Activated CD4-positive, alpha-beta memory T cell treated with anti-CD3 and anti-CD28 coated beads for 36 hours (primary cell): ENCODE measurements at places on chromosomes 4 and X.

DNA sequence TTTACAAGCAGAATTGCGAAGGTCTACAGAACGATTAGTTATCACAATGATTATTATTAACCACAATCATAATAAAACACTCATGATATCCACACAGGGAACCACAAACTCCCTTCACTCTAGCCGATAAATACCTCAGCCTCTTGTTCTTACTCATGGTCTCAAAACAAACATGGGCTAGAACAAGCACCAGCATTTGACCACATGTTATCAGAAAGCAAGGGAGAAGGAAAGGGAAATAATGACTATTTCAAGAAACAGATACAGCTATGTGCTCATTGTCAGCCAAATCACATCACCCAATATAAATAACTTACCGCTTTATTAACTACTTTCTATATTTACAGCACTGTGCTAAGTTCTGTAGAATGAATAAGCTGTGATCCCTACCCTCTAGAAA is 663.2 kb upstream of the HTR2C start:
- no peak for DNase-seq

DNA sequence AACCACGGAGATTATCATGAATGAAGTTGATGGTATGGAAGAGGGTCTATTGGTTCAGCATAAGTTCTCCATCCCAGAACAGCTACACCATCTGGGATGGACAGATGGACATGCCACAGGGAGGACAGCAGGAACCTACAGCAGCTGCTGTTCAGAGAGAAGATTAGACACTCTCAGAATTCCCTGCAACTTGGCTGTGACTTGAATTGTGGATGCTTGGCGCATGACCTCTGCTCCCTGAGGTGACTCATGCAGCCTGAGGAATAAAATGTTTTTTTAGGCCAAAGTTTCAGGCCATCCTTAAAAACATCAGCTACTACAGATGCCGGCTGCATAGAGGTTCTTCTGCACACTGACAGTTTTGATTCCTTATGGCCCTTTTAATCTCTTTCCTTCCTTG is 97.3 kb downstream of the RS1 start:
- DNase-seq: no peak

DNA sequence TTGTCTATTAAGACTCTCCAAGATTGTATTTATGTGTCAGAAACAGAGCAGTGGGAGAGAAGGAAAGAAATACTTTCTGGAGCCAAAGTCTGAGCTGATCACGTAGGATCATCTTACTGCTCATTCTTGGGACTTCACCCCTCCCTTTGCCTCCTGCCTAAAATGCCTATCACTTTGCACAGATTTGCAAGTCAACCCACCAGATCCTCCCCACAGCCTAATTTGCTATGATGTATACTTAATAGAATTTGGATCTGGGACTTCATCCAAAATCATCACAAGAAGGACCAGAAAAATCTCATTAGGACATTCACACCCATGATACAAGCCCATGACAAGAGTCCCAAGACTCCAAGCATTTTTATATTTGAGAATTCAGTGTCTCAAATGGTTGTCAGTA is 290.2 kb downstream of the FBXW7 start:
- no peak for DNase-seq

DNA sequence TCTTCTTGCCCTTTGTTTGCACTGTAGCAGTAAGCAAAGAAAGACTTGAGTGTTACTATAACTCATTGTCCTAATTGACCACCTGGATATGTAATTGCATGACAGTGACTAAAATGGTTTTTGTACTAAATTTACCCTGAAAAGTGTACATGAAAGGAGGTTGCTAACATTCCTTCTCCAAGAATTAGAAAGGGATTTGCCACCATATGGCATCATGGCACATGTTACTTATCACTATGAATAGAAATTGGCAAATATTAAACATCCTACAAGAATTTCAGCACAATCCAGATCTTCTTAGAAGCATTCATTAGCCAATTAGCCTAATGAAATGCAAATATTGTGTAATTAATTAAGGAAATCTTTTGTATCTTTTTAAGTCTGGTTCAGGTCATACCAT is 834.2 kb downstream of the STPG2 start:
- DNase-seq: no peak
